Left renal cortex interstitium (tissue), 4 donors: ENCODE measurements at places on chromosomes 7 and 10. TPM values are rescaled to one million over a fixed set of nuclear protein-coding genes. Genes with fewer than 3 reads are reported as not detected.
A peak's percentile ranks its signal among the peaks of the same experiment; 100 is the strongest.

- no peak for DNase-seq
These were observed 88.2 kb downstream of the CD36 start for GRCh38 chr7:80726666-80727065.

DNA sequence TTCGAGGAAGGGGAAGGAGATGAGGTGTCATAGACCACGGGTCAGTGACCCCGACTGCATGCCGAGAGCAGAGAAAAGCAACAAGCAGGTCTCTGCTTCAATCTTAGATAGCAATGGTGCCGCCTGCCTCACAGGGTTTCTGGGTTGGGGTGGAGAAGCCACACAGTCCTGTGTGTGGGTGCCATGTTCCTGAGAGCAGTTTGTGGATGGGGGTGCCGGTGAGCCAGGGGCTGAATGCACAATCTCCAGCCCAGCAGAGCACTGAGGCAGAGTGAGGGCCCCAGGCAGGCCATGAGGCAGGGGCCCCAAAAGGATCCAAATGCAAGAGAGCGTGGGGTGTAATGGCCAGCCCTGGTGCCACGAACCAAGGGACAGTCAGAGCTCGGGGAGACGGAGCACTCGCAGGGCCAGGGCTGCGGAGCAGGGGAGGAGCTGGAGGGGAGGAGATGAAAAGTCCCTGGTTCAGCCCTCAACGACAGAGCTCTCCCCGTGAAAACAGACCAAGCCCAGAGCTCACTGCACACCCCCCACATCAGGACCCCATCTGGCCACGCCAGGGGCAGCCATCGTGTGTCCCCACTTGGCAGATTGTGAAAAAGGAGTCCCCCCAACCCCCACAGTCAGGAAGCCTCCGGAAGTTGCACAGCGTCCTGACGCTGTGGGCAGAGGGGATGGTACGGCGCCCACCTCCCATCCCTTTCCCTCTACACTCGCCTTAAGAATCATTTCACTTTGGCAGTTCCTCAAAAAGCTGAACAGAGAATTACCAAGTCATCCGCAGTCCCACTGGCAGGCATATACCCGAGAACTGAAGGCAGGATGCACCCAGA is 19.9 kb downstream of the WDR86 start:
- DNase-seq: no peak

- peak; percentile 14 for DNase-seq
These were observed 163.7 kb downstream of the SEMA3D start for GRCh38 chr7:85023066-85023712.

DNA sequence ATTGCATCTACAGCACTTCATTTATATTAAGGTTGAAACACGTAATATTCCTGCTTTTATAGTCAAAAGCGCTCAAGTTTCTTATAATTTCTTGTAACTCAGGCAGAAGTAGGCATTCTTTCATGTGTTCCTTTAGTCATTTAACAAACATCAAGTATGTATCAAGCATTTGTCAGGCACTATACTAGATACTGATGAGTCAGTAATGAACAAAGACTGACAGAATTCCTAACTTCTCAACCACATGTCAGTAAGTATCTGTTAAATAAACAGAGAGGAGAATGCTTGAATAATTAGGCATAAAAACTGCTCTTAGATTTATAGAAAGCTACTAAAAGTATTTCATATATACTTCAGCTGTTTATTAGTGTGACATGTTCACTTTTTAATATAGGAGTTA is 9.9 kb downstream of the CRPPA start:
- DNase-seq: no peak

GRCh38 chr7:148275359-148275890 is 315.1 kb upstream of the C7orf33 start:
- DNase-seq: no peak

DNA sequence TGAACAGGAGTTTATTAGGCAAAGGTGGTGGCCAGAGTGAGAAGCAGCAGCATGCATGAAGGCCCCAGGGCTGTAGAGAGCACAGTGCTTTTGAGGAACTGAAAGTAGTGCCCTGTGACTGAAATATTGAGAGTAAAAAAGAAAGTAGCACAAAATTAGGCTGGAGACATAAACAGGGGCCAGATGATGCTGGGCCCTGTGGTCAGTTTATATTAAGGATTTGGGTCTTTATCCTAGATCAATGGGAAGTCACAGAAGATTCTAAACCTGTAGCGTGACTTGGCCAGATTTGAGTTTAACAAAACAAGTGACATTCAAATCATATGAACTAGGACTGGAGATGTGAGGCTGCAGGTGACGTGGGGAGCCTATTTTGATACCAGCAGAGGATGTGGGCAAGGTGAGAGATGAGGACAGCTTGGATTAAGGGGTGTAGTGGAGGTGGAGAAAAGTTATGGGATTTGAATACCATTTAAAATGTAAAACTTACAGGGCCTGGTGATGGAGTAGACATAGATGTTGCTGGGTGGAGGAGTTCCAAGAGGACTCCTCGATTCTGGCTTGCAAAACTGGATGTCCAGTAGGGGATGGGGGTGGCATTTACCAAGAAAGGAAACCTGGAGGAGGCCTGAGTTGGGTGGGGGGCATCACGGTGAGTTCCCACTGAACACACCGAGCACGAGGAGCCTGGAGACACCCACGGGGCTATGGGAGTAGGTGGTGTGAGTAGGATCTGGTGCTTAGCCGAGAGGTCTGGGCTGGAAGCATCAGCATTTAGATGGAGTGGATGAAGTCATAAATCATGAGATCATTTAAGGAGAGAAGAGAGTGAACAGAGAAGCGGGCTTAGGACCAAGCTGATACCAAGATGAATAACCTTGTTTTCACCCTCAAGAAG is 52.8 kb downstream of the HHEX start:
- no peak for DNase-seq

DNA sequence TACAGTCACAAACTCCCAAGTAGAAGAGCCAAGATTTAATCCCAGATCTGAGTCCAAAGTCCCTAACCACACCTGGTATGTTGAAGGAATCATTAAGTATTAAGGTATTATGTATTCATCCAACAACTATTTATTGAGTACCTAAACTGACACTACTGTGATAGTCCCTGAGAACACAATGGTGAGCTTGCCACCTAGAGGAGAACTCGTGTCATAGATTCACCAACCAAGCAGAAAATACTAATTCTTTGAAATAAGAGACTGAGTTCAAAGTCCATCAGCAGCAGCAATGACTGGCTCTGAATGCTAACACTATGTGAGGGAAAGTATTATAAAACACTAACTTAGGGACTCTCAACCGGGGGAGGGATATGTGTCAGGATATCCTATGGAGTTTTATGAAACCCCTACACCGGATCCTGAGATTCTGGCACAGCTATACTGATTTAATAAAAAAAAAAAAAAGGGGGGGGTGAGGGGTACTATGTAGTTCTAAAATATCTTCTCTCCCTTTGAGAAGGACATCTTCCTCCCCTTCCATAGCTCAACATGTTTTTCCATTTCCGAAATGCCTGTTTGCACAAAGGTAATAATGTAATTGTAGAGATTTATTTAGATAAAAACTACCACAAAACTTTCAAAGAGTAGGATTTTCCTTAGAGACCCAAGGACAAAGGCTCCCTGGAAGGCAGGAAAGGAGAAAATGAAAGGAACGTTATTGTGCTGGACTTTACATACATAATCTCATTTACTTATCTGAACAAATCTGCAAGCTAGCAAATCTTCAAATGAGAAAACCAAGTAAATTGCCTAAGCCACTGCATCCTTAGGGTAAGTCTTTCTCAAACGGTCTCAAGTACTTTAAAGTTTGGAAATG is 1.6 kb downstream of the NCOA4 start:
- no peak for DNase-seq

- no peak for DNase-seq
These were observed 63.1 kb downstream of the PRR15 start for GRCh38 chr7:29626730-29627129.

DNA sequence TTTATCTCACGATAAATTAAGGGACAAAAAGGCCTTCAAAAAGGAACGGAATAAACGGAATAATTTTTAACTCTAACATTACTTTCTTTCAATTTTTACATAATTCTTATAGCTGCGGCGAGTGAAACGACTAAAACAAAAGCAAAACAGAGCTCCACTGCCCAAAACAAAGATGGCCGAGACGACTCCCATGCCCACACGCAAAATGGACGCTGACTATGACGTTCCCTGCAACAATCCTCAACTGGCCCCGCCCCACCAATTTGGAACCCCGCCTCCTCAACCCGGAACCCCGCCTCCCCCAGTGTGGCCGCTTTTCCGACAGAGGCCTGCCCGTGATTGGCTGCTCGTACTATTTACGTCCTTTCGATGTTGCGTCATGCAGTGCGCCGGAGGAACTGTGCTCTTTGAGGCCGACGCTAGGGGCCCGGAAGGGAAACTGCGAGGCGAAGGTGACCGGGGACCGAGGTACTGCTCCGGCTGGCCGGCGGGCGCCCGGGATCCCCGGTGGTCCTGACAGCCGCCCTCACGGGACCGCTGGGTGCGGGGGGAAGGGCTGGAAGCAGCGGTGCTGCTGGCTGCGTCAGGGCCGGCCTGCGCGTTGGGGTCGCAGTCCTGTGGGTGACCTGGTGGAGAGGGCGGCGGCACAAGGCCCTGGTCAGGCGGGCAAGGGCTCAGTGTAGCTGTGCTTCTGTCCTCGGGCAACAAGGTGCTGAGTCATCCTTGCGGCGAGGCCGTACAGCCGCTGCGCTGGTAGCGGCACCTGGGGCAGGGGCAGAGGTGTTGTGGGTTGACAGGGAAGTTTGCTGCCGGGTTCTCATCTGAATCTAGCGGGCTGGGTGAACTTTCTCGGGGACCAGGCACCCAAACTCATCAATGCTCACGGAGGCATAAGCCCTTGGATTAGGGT is at the start of gene GHITM:
TSS of gene GHITM (plus strand) at position 384 of the 910 bp plus-strand sequence. CDS start 1,992 bp downstream, outside the sequence.
- peak; percentile 98 for DNase-seq

DNA sequence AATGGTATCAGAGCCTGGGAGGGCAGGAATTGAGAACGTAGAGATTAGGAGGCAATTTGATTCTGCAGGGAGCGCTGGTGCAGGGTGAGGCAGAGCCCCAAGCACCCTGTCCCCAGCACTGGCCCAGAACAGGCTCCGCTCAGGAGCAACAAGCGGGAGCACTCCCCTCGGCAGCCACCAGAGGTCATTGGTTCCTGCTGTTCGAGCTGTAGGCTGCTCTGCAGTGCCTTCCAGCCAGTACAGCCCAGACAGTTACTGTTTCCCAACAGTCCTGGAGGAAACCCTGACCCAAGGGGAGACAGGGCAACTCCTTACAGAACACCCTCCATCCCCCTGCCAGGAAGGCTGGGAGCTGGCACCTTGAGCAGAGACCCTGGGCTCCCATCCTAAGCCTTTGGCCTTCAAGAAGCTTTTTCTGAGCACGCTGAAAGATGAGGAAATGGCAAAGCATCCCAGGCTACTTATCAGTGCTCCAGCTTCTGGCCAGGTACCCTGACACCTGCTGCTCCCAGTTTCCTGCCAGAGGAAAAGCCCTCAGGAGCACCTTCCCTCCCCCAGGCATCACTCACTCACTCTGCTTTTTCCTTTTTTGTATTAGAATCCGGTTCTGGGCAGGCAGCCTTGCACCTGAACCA is 71.2 kb upstream of the EFCAB10 start:
- DNase-seq: no peak

DNA sequence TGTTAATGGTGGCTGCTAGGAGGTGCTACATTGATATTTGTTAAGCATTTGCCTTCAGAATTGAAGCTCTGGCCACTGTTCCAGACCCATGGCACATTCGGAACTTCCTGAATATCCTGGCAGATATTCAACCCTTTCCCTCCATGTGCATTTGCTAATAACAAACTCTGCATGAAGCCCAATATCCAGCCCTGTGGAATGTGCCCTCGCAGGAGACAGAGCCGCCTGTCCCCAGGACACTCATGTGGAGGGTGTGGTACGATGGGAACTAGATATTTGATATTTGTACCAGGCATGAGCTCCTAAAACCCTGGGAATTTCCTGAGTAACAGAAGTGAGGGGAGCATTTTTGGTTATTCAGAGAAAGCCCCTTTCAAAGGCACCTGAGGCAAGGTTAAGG is 21.6 kb upstream of the ARHGAP22 start:
- DNase-seq: no peak

DNA sequence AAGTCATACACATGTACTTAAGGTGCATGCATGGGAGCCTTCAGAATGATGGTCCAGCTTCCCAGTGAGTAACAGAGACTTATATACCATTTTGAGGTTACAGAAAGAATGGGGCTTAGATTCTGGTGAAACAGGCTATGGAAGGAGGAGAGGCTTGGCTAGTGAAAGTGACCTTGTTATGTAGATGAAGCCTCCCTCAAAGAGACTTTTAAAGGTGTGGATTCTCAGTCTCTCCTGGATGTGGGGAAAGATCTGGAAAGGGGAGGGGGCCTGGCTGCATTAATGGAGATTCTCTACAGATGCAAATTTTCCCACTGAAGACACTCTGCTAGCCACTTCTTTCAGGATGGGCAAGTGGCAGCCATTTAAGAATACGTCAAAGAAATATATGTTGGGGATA is 5.5 kb downstream of the RASSF4 start:
- no peak for DNase-seq

GRCh38 chr10:2989292-2989947 is 77.9 kb upstream of the PFKP start:
- DNase-seq: no peak

- no peak for DNase-seq
These were observed 33.1 kb upstream of the MKLN1 start for GRCh38 chr7:131294553-131294952.

DNA sequence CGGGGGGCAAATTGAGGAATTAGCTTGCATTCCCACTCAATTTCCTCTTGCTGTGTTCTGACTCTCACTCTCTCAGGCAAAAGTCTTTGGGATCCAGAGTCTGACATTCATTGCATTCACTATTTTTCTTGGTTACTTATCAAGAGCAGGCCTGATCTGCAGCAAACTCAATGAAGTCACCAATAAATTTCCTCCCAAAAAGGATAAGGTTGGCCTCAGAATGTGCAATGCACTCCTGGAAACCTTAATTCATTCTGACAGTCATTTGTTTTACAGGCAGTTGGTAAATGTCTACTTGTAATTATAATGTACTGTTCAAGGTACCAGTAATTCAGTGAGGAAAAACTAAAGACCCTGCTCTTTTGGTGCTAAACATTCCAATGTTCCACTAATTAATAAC is 6.3 kb upstream of the DGKI start:
- no peak for DNase-seq

DNA sequence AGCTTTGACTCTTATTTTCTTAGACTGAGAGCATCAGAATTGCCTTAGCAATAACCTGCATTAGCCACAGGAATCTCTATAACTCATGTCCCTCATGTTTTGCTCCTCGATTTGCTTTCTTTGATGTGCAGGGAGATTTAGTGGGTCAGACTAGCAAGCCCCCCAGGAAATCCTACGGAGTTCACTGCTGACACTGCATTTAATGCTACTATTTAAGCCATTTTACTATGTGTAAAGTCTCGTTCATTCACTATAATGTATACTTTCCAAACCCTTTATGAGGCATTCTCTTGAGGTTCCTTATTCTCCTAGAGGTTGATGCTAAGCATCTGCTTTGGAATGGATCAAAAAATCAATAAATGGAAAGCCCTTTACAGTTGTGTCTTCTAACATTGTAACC is 28.4 kb downstream of the DYNC1I1 start:
- DNase-seq: no peak

The CDNF gene
- polyA plus RNA-seq: 2.1 TPM

The SPDYE2 gene
- polyA plus RNA-seq: 8.2 TPM

The SND1 gene
- polyA plus RNA-seq: 165 TPM

The ZNF853 gene
- polyA plus RNA-seq: 20.5 TPM

The HYAL4 gene
- 0.08 TPM for polyA plus RNA-seq

The TMEM196 gene
- not detected for polyA plus RNA-seq

The FBXO24 gene
- 1.6 TPM for polyA plus RNA-seq

The EIF3B gene
- 157 TPM for polyA plus RNA-seq
